ENCODE measurements at places on chromosomes 3 and 15. TPM values are rescaled to one million over a fixed set of nuclear protein-coding genes. Genes with fewer than 3 reads are reported as not detected.

The GPR62 gene
- total RNA-seq: not detected

The CHRNB4 gene
- total RNA-seq: not detected

The GOLGA8G gene
- not detected for total RNA-seq

The STAC gene
- total RNA-seq: not detected

The GHSR gene
- total RNA-seq: not detected

The SCN5A gene
- not detected for total RNA-seq

The LSM3 gene
- 16.5 TPM for total RNA-seq

The MKRN3 gene
- total RNA-seq: 1.4 TPM

The MYO1E gene
- 224 TPM for total RNA-seq

The UPK1B gene
- not detected for total RNA-seq

The GPR15 gene
- 182 TPM for total RNA-seq

The SCN11A gene
- total RNA-seq: 0.05 TPM
